ENCODE measurements at places on chromosomes 4 and X. TPM values are rescaled to one million over a fixed set of nuclear protein-coding genes. Genes with fewer than 3 reads are reported as not detected.

NAT8L gene
- not detected for total RNA-seq

NR0B1 gene
- not detected for total RNA-seq

GPRIN3 gene
- total RNA-seq: 0.69 TPM

SSX3 gene
- not detected for total RNA-seq

CYBB gene
- total RNA-seq: not detected

TMEM47 gene
- total RNA-seq: 6.4 TPM

CFAP47 gene
- total RNA-seq: under 0.01 TPM

LPAR4 gene
- total RNA-seq: not detected

CENPU gene
- 4.0 TPM for total RNA-seq

PJA1 gene
- 13.7 TPM for total RNA-seq

FAT4 gene
- 62.5 TPM for total RNA-seq

BANK1 gene
- not detected for total RNA-seq

NKX3-2 gene
- total RNA-seq: 0.11 TPM

CLGN gene
- 0.09 TPM for total RNA-seq

MAGEB17 gene
- total RNA-seq: not detected

SCD5 gene
- 23.3 TPM for total RNA-seq

CCNQ gene
- 32.1 TPM for total RNA-seq

ITIH6 gene
- not detected for total RNA-seq

ADRA2C gene
- under 0.01 TPM for total RNA-seq

NLGN4X gene
- total RNA-seq: 2.0 TPM

DUX4 gene
- not detected for total RNA-seq

ATP2B3 gene
- total RNA-seq: under 0.01 TPM

ABHD18 gene
- 9.5 TPM for total RNA-seq

RHOXF2 gene
- total RNA-seq: not detected

AMOT gene
- 9.7 TPM for total RNA-seq

DRD5 gene
- not detected for total RNA-seq

LNX1 gene
- 13.5 TPM for total RNA-seq

IRAK1 gene
- total RNA-seq: 40.0 TPM

TCEAL7 gene
- 0.11 TPM for total RNA-seq

GLRA3 gene
- not detected for total RNA-seq

SATL1 gene
- total RNA-seq: not detected

XIAP gene
- total RNA-seq: 53.7 TPM

VEGFD gene
- 0.11 TPM for total RNA-seq

Data from dermis lymphatic vessel endothelial cell (primary cell).